ENCODE measurements at places on chromosomes 6 and 20.
A peak's percentile ranks its signal among the peaks of the same experiment; 100 is the strongest.

DNA sequence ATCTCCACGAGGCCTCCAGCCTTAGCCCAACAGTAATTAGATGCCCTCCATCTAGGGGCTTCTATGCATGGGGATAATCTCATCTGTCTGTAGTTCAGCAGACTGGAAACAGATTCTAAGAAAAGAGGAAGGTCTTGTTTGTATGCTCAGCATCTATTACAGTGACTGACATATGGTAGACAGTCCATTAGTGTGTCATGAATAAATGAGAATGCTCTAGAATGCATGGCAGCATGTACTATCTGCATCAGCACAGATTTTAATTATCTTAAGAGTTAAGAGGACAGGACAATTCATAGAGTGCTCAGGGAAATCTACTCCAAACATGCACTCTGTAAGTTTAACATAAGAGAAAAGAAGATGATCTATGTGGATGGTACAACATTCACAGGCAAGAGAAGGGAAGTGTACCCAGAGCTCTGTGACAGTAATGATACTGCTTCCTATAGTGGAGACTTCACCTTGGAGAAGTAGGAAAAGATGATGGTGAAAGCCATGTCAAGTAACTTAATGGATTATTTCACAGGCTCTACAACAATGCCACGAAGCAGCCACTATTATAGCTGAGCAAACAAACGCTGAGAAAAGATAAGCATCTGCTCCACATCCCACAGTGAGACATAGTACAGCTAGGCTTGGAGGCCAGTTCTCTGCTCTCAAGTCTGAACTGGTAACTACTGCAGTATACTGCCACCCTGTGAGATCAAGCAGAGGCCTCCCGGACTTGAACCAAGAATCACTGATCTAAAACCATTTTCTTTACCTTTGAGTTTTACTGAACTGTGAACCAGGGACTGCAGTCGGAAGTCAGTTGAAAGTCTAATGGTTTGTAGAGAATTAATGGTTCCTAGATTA is 309.2 kb upstream of the SPTLC3 start:
- no peak for DNase-seq

DNA sequence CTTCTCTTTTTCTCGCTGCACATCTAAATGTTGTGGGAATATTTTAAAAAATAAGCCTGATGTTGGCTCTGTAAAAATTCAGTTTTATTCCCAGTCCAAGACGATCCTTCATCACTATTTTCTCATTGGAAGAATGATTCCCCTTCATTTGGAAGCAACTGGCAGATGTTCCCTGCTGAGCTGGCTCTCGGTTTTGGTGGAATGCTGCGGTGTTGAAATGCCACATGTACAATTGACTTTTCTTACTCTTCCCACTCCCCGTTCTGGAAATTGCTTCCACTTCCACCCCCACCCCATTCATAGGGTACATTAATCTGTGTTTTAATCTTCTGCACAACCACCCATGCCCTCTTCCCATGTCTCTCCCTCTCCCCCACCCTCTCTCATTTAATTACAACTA is 496.3 kb upstream of the MAP3K7 start:
- DNase-seq, result no peak

DNA sequence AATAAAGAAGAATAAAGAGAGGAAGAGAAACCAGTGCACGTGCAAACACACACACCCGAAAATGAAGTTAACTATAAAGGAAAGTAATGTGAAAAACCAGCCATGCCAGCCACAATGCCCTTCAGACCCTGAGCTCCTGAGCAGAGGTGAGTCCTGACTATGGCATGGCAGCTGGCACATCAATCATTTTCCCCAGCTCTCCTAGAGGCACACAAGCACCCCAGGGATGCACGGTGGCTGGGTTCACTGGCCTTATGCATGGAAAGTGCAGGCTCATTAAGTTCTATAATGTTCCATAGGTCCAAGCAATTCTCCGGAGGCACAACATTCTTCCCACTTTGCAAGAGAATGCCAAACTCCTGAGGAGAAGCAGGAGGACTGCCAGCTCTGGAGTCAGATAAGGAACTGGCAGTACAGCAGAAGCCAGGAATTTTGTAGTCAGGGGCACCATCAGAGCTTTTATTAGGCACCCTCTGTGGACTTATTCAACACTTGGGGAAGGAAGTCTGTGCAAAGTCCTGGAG is 175.0 kb upstream of the PRDM1 start:
- DNase-seq, result no peak

- no peak for DNase-seq
Measured at GRCh38 chr6:127402890-127403617, 56.1 kb downstream of the KIAA0408 start.

- no peak for DNase-seq
Measured at GRCh38 chr6:166949528-166950442, 6.6 kb downstream of the RNASET2 start.

- DNase-seq, result no peak
Measured at GRCh38 chr20:25032478-25033264, 25.3 kb downstream of the ACSS1 start.

GRCh38 chr20:4187147-4187546 is 171.8 kb upstream of the RNF24 start:
- DNase-seq, result no peak

- DNase-seq, result no peak
Measured at GRCh38 chr20:35968930-35969329, 540 bp downstream of the CNBD2 start.

GRCh38 chr20:39736434-39737327 is 774.5 kb downstream of the DHX35 start:
- no peak for DNase-seq

GRCh38 chr6:83514866-83515466 is 2.6 kb downstream of the PRSS35 start:
- peak; percentile 29 for DNase-seq

- no peak for DNase-seq
Measured at GRCh38 chr6:40171343-40171742, 237.1 kb upstream of the MOCS1 start.

DNA sequence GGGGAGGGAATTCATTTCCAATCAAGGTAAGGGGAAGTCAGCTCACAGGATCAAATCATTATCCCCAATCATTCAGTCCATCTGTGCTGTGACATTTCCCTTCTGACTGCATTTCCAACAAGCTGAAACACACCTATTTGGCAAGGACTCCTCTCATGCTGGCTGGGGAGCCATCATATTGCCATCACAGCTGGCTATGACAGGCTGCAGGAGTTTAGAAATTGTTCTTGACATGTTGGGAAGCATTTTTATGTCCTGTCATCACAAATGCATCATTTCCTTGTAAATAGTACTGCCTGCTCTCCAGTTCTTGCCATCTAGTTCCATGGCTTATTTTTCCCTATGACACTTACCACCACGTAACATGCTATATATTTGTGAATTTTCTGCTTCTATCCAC is 113.9 kb upstream of the TMEM170B start:
- no peak for DNase-seq

- DNase-seq, result no peak
Measured at GRCh38 chr6:44563397-44563796, 175.9 kb downstream of the CDC5L start.

DNA sequence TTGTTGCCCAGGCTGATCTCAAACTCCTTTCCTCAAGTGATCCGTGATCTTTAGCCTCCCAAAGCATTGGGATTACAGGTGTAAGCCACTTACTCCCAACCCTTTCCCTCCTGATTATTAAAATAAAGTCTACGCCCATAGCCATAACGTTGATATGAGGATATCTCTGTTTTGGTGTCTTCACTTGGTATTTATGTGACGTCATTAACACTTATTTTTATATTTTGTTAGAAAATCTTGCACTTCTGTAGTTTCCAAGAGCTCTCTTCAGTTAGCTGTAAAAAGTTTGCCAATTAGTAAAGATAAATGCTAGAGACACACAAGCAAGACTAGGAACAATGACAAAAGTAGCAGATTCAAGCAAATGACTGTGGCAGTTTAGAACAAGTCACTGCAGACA is 115.6 kb upstream of the HSF2 start:
- DNase-seq, result no peak

DNA sequence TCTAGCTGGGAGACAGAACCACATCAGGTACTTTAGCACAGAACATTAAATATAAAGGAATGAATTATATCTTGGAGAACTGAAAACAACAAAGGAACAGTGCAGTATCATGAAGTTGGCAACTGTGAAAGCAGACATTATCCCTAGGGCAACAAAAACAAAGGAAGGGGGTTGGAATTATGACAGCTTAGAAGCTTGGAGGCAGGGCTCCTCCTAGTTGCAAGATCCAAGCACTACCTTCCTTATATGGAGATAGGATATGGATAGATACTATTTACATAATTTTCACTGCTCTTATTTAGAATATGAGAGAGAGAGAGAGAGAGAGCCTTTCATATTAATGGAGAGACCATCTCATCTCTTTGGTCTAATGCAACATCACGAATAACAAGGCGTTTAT is 27.0 kb downstream of the TMEM14A start:
- DNase-seq, result no peak

- DNase-seq, result no peak
Measured at GRCh38 chr6:135854799-135855198, 3.3 kb downstream of the PDE7B start.

DNA sequence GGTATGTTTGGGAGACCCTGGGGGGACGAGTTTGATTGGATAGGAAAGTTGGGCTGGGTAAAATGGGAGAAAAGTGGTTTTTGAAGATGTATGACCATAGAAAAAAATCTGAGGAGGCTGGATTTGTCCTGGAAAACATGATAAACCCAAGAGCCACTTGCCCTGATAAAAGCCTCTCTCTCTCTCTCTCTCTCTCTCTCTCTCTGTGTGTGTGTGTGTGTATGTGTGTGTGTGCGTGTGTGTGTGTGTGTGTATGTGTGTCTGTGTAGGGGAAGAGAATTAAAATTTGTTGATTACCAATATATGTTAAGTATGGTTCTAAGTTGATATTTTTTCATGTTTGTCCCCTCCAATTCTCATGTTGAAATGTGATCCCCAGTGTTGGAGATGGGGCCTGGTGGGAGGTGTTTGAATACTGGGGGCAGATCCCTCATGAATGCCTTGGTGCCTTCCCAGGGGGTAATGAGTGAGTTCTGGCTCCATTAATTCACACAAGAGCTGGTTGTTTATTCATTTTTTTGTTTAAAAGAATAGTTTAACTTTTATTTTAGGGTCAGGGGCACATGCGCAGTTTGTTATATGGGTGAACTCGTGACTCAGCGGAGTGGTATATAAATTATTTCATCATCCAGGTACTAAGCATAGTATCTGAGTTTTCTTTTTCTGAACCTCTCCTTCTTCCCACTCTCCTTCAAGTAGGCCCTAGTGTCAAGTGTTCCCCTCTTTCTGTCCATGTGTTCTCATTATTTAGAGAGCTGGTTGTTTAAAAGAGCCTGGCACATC is 208.8 kb downstream of the TFAP2B start:
- DNase-seq, result no peak

DNA sequence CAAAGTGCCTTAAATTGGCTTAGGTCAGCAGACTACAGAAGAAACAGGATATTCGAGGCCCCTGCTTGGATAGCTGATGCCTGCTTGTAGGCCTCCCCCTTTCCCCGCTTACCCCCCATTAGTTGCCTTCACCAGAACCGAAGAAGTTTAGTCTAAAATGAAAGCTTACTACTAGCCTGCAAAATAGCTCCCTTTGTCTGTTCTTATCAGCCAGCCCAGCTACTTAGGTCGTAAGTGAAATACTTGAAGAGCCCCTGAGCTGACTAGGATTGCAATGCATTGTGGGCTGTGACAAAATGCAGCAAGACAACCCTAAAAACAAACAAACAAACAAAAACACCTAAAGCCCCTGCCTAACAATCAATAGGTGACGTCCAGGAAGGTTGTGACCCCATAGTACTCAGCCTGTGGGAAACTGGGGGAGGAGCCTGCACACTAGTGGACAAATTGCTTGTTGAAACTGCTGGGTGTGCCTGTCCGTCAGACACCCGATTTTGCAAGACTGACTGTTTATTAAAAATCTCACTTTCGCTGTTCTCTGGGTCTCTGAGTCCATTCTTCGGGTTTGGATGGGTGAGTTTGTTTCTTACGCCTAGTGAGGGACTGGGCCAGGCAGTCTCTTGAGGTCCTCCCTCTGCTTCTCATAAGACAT is 105.0 kb upstream of the DUSP22 start:
- DNase-seq, result no peak

GRCh38 chr6:122714059-122714458 is 65.5 kb upstream of the FABP7 start:
- DNase-seq, result no peak

- DNase-seq, result no peak
Measured at GRCh38 chr6:158919865-158920264, 80.1 kb downstream of the RSPH3 start.

DNA sequence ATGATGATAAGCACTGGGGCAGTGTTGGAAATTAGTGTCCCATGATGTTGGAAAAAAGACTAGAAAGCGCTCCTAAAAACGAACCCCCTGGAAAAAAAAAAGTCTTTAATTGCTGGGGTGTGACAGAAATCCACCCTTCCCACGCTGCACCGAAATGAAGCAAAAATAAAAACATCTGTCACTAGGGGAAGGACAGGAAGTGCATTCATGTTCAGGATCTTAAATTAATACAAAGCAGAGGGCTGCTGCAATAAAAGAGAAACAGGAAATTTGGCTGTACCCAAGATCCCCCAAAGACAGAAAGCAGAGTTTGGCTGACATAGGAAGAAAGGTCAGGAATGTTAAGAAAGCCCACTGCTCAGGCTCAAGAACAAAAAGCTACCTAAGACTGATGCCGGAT is 333.9 kb downstream of the TBC1D32 start:
- DNase-seq, result no peak

- no peak for DNase-seq
Measured at GRCh38 chr6:53530346-53530745, 14.6 kb downstream of the GCLC start.

GRCh38 chr6:136031982-136032381 is 180.5 kb downstream of the PDE7B start:
- DNase-seq, result no peak

DNA sequence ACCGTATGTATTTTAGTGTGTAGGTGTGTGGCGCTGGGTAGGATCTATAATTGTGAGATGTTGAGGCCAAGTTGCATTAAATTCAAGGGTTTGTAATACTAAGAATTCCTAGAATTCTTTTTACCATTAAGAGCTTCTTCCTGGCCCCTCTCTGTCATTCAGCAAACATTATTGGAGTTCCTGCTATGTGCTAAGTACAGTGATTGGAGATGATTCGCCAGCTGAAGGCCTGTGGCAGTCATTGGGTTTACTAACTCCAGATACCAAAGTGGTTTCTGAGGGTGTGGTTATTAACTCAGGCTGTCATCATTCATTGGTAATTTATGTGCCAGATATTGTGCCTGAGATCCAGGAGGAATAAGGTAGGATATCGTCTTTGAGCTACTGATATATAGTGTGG is 167.1 kb downstream of the LAMA2 start:
- no peak for DNase-seq

DNA sequence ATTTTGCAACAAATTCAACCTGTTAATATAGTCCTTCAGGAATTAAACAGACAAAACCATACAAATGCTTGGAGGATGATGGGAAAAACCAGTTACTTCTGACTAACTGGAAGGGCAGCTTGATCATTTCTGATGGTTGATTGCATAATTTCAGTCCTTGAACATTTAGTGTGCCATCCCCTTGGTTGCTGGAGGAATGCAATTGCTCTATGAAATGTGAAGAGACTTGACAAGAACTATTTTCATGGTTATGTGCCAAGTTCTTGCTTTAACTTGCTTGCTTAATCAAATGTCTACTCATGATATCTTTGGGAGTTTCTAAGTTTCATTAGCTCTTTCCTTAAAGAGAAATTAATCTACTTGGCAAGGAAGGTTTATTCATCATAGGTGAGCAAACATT is 45.2 kb downstream of the ANKEF1 start:
- no peak for DNase-seq
